Osteocyte (in vitro differentiated cells): ENCODE measurements at places on chromosomes 1 and 21. TPM values are rescaled to one million over a fixed set of nuclear protein-coding genes. Genes with fewer than 3 reads are reported as not detected.

DNA sequence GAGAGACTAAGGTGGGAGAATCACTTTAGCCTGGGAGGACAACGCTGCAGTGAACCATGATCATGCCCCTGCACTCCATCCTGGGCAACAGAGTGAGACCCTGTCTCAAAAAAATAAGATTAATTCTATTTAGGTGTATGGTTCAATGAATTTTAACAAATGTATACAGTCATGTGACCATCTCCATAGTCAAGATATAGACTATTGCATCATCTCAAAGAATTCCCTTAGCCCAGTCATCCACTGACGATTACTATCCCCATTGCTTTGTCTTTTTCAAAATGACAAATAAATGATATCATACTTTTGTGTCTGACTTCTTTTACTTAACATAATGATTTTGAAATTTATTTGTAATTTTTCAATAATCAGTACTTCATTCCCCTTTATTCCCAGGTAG lies 260.0 kb downstream of the LRRC7 start:
- H3K27ac ChIP-seq: no peak overlapping the region
- H3K36me3 ChIP-seq: no peaks in the 10 kb centered on the region
- no peak for DNase-seq
- no peak overlapping the region for H3K4me3 ChIP-seq

- H3K27ac ChIP-seq: no peak overlapping the region
- H3K4me1 ChIP-seq: peaks cover 11% of the 10 kb centered on the region
- no peaks in the 10 kb centered on the region for H3K27me3 ChIP-seq
- H3K4me3 ChIP-seq: no peak overlapping the region
Measured at GRCh38 chr1:40868051-40868723, 6.0 kb upstream of the CITED4 start.

Gene DENND2C
- total RNA-seq: 1.6 and 2.1 TPM in 2 replicates

GRCh38 chr1:112358798-112359408 lies 37.1 kb upstream of the CTTNBP2NL start:
- no peak overlapping the region for H3K27ac ChIP-seq
- H3K4me1 ChIP-seq: peaks cover 11% of the 10 kb centered on the region
- DNase-seq: no peak
- H3K36me3 ChIP-seq: no peaks in the 10 kb centered on the region
- H3K4me3 ChIP-seq: no peak overlapping the region
- peaks cover 57% of the 10 kb centered on the region for H3K27me3 ChIP-seq

- no peaks in the 10 kb centered on the region for H3K4me1 ChIP-seq
- DNase-seq: no peak
- H3K36me3 ChIP-seq: peaks cover under 1% of the 10 kb centered on the region
- no peaks in the 10 kb centered on the region for H3K27me3 ChIP-seq
- no peak overlapping the region for H3K27ac ChIP-seq
- no peak overlapping the region for H3K4me3 ChIP-seq
Measured at GRCh38 chr1:12585536-12585935, 32.5 kb downstream of the DHRS3 start.

DNA sequence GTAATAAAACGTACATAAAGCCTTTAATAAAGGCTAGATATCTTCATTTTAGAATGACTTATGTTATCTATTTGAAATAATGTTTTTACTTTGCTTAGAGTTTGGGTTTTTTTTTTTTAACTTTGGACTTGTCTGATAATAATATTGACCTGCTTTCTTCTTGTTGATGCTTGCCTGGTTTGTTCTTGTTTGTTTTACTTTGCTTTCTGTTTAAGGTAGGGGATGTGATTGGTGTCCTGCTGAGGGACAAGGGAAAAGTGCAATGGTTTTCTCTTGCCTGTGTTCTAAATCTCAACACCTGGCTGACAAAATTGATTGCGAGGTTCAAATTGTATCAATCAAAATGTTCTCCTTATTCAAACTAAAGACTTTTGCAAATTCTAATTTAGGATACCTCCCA lies 2.2 kb upstream of the FH start:
- peaks cover 15% of the 10 kb centered on the region for H3K4me1 ChIP-seq
- no peak overlapping the region for H3K27ac ChIP-seq
- H3K36me3 ChIP-seq: no peaks in the 10 kb centered on the region
- H3K4me3 ChIP-seq: no peak overlapping the region
- peaks cover 47% of the 10 kb centered on the region for H3K27me3 ChIP-seq

GRCh38 chr1:206490771-206491405 lies 16.4 kb upstream of the RASSF5 start:
- no peak for DNase-seq
- H3K36me3 ChIP-seq: peaks cover 9% of the 10 kb centered on the region
- no peaks in the 10 kb centered on the region for H3K27me3 ChIP-seq
- H3K27ac ChIP-seq: no peak overlapping the region
- no peak overlapping the region for H3K4me3 ChIP-seq

- peaks cover 14% of the 10 kb centered on the region for H3K4me1 ChIP-seq
- H3K27me3 ChIP-seq: no peaks in the 10 kb centered on the region
- peaks cover 19% of the 10 kb centered on the region for H3K36me3 ChIP-seq
- no peak overlapping the region for H3K27ac ChIP-seq
- H3K4me3 ChIP-seq: no peak overlapping the region
Measured at GRCh38 chr1:8544644-8545043, 226.7 kb downstream of the SLC45A1 start.

DNA sequence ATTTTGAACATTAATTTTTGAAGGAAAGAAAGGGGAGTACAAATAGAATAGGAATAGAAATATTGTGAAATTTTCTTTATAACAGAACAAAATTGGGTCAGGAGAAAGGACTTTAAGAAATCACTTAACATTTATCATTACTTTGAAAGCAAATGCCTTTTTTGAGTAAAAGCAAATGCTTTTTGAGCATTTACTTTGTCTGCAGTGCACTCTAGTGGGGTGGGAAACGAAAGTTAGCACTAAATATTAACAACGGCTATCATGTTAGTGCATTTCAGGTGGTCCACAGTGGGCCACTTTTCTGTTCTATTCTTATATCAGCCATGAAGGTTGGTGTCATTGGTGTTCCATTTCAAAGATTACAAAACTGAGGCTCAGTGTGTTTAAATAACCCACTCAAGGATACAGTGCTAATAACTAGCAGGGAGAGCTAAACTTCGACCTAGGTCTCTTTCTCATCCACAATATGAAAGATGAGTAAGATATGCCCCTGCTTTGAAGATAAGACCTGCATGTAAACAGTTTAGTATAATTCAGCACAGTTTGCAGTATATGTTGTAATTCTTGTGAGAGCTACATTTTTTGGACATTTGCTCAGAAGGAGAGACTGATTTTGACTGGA lies 13.4 kb downstream of the LRRC8D start:
- DNase-seq: no peak
- no peak overlapping the region for H3K27ac ChIP-seq
- H3K27me3 ChIP-seq: no peaks in the 10 kb centered on the region
- no peak overlapping the region for H3K4me3 ChIP-seq

Gene FAM163A
- not detected in 2 replicates for total RNA-seq

DNA sequence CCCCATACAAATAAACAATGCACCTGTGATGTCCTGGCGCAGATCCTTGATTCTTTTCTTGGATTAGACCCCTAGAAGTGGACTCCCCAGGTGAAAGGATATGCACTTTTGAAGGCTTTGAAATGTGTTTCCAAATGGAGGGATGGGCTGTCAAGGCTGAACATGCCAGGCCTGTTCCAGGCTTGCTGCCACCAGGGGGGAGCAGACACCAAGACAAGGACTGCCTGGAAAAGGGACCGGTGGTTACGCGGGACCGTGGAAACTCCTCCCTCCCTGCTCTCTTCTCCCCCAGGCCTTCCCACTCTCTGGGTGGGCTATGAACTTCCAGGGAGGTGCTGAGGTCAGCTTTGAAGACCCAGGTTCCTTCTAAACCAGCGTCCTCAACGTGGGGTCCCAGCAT lies 12.7 kb downstream of the C1QB start:
- DNase-seq: no peak
- peaks cover 67% of the 10 kb centered on the region for H3K27me3 ChIP-seq
- H3K4me3 ChIP-seq: no peak overlapping the region
- no peaks in the 10 kb centered on the region for H3K4me1 ChIP-seq
- no peak overlapping the region for H3K27ac ChIP-seq
- no peaks in the 10 kb centered on the region for H3K36me3 ChIP-seq
